ENCODE measurements at places on chromosomes 7 and 10.

DNA sequence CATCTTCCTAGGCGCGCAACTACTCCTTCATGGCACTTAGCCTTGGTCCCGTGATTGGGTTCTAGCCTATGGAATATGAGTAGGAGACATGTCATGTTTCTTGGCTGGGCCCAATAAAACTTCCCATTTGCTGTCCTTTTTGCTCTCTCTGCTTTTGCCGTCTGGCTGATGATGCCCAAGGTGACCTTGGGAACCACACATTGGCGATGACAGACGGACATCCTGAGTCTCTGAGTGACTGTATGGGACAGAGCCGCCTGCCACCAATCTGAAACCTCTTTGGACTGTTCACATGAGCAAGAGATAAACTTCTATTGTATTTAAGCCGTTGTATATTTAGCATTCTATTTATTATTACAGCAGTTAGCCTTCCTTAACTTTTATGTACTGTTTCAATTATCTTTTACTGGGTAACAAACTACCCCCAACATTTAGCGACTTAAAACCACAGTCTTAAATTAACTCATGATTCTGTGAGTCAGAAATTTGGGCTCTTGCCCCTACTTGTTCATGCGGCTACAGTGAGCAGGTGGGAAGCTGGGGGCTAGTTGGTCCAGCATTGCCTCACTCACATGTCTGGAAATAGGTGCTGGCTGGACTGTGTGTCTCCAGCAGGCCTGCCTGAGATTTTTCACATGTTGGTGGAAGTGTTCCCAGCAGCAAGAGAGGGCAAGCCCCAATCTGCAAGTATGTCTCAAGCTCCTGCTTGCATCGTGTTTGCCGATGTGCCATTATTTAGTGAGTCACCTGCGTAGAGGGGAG, 71.7 kb downstream of the NOD1 start:
- DNase-seq, result no peak

- DNase-seq, result no peak
Observed at GRCh38 chr10:123470336-123470921, 195.7 kb upstream of the GPR26 start.

- no peak for DNase-seq
Observed at GRCh38 chr10:34815185-34816084, at the start of gene PARD3. PARD3 (minus strand) TSS chr10:34815296; CDS start chr10:34814995, 301 bp downstream.

DNA sequence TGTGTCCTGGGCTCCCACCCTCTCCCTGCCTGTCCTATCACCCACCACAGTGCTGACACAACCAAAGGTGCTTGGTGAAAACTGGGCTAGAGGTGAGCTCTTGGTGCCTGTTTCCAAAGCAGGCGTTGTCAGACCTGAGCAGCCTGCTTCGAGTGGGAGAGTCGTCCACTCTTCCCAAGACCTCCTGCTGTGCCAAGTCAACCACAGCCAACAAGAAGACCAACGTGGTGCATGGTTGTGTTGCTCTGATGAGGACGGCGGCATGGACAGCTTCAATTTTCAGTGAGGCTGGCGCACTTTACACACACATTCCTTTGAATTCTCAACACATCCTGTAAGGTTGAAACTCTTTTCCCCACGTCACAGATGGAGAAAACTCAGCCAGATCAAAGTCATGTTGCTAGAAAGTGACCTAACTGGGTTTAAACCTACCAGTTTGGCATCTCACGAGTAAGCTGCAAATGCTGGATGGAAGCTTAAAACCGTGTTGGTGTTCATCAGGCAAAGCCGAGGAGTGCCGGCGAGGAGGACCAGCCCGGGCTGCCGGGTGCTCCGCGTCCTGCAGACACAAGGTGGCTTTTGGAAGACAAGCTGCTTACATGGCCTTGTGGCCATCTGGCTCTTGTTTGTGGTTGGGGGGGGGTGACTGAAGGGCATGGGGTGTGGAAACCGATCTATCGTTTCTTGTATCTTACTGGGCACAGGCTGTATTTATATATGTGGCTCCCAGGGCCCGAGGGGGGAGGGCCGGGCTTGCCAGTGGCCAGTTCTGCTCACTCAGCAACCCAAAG, 39.3 kb downstream of the INSIG1 start:
- no peak for DNase-seq

GRCh38 chr7:138926241-138926612, 55.0 kb downstream of the KIAA1549 start:
- no peak for DNase-seq

DNA sequence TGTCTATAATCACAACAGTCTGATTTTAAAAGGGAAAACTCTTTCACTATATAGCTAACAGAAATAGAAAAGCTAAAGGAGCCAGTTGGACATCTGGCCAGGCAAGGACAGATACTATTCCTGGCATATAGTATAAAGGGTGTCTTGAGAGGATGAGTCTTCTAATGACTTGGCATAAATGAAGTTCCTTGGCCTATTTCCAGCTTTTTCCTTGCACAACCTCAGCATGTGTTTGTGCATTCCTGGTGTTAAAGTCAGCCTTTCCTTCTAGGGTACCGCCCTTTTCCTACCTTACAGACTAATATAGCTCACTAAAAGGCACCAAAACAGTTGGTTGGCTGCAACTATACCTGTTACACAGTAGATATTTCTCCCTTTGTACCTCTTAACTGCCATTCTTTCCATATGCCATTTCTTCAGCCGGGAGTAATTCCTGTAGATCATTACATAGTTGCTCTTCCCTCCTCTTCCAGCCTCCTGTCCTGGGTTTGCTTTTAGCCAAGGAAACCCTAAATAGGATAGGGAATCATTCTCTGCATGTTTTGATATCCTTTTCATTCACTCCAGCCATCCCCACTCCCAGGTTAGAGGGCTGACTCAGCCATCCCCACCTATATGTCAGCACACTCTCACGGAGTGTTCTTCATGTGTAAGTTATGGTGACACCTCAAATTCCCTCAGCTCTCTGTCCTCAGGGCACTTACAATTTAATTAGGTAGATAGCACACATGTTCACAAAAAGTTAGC, 102.1 kb upstream of the MDFIC start:
- no peak for DNase-seq

DNA sequence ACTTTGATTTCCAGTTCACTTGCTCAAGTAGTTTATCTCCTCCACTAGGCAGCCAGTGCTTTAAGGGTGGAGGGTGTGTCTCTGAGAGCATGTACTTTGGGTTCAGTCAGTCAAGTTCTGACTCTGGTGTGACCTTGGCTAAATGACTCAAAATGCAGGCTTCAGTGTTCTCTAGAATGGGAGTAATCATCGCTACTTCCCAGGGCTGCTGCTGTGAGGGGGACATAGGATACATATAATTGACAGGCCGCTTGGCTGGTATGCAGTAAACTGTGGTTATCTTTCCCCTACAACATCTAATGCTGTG, 3.5 kb downstream of the PTPRE start:
- no peak for DNase-seq

DNA sequence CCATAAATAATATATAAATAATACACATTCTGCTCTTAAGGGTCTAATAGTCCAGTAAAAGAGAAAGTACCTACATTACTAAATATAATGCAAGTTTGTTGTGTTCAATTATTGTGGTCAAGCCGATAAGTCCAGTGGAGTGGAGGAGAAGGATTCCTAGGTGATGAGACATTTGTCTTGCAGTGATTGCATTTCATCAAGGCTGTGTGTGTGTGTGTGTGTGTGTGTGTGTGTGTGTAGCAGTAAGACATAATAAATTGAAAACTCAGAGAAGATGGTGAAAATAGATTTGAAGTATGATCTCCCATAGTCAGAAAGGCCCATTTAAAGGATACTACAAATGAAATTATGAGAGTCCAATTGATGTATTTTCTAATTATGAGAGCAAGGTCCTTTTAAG, 192.5 kb upstream of the SEMA3C start:
- DNase-seq, result no peak

GRCh38 chr10:1368842-1369171, 312.6 kb downstream of the WDR37 start:
- no peak for DNase-seq

- no peak for DNase-seq
Observed at GRCh38 chr10:132164761-132165278, 21.9 kb upstream of the DPYSL4 start.

- DNase-seq, result no peak
Observed at GRCh38 chr7:77858278-77858677, 59.7 kb downstream of the PHTF2 start.

GRCh38 chr7:105599551-105599950, 18.3 kb upstream of the EFCAB10 start:
- DNase-seq, result no peak

- no peak for DNase-seq
Observed at GRCh38 chr10:95280637-95281036, 10.2 kb downstream of the PDLIM1 start.

DNA sequence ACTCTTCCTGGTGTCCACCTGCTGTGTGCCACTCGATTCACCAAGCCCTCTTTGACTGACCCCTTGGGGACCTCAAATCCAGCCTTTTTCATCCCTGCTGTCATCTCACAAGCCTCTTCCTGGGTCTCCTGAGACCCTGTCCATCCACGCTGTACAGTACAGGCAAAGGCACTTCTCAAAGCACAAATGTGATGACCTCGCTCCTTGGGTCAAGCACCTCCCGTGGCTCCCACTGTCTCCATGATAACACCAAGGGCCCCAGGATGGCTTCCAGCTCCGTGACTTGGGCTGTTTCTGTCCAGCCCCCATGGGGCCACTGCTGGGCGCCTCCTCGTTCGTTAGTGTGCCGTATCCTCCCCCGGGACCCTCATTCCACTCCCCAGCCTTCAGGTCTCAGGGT, 28.7 kb downstream of the PVRIG start:
- no peak for DNase-seq

DNA sequence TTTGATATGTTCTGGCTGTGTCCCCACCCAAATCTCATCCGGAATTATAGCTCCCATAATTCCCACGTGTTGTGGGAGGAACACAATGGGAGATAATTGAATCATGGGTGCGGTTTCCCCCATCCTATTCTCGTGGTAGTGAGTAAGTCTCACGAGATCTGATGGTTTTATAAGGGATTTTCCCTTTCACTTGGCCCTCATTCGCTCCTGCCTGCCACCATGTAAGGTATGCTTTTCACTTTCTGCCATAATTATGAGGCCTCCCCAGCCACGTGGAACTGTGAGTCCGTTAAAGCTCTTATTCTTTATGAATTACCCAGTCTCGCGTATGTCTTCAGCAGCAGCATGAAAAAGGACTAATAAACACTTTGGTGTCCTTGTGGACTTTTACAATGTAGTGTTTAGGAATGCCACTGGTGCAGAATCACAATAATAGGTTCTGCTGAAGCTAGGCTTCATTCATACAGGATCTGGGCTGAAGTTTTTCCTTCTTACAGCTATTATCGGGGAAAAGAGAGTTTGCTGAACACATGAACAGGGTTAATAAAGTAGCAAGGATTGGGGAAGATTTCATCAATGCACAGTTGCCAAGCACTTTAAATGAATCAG, 74.3 kb downstream of the CPED1 start:
- no peak for DNase-seq

DNA sequence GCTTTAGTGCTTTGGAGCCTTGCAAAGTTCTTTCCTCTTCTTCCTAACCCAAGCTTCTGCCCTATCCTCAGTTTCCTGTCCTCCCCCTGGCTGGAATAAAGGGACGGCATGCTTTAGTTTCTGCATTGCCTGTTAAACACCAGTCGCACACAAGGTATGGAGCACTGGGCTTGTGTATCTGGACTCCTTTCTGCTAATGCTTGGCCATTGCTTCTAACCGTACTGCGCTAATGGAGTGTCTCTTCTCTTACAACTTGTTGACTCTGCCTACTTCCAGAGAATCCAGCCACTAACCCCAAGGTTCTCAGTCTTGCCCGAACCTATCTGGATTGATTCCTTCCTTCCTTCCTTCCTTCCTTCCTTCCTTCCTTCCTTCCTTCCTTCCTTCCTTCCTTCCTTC, 120.6 kb downstream of the REEP3 start:
- no peak for DNase-seq

GRCh38 chr10:98236862-98237261, 31.1 kb downstream of the LOXL4 start:
- DNase-seq, result no peak

DNA sequence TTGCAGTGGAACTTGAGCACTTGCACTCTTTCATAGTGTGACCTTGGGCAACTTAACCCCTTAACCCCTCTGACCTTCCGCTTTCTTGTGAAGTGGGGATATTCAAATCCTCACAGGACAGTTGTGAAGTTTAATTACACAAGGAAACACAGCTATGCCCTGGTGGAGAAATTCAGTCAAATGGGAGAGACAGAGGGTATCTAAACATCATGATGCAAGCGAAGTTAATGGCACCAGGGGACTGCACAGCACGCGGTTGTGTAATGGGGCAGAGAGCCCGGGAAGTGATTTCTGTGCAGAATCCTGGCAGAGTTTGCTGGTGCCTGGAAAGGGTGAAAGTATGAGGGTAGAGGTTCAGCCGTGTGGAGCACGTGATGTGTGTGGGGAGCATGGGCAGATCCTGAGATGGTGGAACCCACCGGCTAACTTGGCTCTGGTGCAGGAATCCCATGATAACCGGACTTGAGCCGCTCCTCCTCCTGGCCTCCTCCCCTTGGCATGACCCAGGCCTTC, 51.7 kb downstream of the SNX10 start:
- no peak for DNase-seq

GRCh38 chr7:68892236-68892635, 706.0 kb upstream of the AUTS2 start:
- no peak for DNase-seq

DNA sequence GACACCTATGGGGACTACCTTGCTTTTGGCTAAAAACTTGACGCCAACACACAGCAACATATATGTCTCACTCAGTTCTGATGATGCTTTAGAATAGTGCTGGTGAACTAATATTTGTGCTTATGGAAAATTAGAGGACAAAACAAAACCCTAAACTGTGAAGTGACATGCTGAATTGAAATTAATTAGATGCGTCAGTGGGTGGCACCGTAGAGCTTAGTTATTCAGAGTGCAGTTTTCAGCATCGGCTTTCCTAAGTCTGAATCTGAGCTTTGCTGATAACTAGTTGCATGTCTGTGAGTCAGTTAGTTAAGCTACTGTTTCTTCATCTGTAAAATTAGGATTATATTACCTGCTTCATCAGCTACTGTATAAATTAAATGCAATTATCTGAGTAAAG, 245.0 kb upstream of the SORCS1 start:
- DNase-seq, result no peak

GRCh38 chr10:15739254-15739970, 19.7 kb upstream of the ITGA8 start:
- no peak for DNase-seq

GRCh38 chr7:157904866-157905570, 568.2 kb downstream of the DNAJB6 start:
- no peak for DNase-seq

DNA sequence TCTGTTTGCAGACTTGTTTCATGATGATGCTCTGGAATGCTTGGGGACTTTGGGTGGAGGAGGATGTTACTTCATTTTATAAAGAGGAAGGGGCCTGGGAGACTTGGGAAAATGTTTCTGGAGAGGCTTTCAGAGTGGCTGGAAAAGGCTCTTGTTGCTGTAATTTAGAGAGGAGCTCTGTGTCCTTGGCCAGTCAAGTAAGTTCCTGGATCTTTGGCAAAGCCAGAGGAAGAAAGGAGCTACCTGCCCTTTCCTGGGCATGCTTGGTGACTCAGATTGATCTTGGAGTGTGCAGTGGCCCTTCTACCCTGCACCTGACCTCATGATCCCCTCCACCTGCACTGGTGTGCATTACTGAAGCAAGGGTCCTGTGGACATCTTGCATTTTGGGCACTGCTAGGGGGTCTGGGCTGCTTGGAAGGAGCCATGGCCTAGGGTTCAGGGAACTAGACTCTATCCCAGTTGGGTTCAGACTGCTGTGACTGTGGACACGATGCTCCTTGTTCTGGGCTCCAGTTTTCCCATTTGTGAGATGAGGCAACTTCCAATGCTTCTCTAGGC, 56.1 kb downstream of the ADCYAP1R1 start:
- DNase-seq, result no peak
